ENCODE measurements at places on chromosomes 3 and 15. TPM values are rescaled to one million over a fixed set of nuclear protein-coding genes. Genes with fewer than 3 reads are reported as not detected.

The MAP2K5 gene
- 10.2 TPM for total RNA-seq

The GNAT1 gene
- total RNA-seq = not detected

DNA sequence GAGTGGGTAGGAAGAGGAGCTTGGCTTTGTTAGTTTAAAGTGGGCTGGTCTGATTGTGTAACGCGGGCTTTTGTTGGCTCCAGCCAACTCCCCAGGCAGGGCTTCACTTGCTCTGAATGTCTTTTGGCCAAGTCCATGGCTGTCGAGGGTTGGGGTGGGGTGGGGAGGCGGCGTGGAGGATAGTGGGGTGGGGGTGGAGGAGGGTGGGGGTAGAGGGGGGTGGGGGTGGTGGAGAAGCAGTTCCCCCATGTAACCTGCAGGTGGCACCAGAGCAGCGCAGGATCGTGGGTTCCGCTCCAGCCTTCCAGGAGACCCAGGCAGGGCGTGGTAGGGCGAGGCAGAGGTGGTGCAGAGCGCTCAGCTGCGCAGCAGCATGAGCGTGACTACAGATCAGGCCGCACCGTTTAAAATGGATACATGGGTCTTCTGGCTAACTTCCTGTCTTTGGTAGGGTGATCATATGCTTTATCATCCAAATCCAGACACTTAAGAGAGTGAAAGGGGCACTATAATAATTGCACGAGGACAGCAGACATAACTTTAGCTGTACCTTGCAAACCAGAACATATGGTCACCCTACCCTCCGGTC lies 28.3 kb downstream of the GOLGA6A start:
- H3K4me1 ChIP-seq = peaks cover 52% of the 10 kb centered on the region
- no peak overlapping the region for H3K4me3 ChIP-seq
- DNase-seq = peak; percentile 80

DNA sequence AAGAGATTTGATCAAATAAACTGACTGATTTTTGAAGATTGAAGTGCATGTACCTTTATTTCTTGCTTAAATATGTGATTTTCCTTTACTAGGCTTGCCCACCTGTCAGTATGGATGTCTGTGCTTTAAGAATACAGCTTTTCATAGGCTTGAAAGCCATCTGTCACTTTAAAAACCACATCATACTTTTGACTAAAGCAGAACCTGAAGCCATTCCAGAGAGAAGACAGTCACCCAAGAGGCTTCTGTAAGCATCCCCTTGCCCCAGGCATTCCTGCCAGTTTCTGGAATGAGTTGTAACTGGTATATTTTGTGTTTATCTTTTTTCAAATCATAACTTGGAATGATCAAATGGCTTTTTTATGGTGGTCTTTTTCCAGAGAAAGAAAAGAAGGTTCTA lies 24.0 kb downstream of the HPS3 start:
- H3K36me3 ChIP-seq = no peaks in the 10 kb centered on the region
- H3K4me1 ChIP-seq = peaks cover 4% of the 10 kb centered on the region
- H3K4me3 ChIP-seq = no peak overlapping the region
- H3K27me3 ChIP-seq = no peaks in the 10 kb centered on the region
- no peak overlapping the region for H3K27ac ChIP-seq
- DNase-seq = no peak

The STXBP5L gene
- total RNA-seq = 0.30 TPM

The THRB gene
- 10.3 TPM for total RNA-seq

DNA sequence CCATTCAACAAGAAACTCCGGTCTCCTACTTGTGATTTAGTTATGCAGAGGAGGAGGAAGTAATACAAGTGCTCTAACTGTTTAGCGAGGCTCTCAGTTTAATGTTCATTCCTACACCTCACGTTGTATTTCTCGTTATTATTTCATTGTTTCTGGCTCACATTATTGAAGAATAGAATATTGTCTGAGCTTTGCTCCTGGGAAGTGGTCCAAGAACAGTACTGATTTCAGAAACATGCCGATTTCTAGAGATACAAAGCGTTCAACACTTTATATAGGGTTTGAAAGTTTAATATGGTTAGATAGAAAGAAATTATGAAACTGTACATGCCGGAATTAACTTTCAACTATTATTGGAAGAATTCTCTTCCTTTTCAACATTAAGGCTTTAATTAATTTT lies 1145.5 kb downstream of the TBL1XR1 start:
- no peaks in the 10 kb centered on the region for H3K36me3 ChIP-seq
- no peak overlapping the region for H3K4me3 ChIP-seq
- DNase-seq = no peak
- no peaks in the 10 kb centered on the region for H3K4me1 ChIP-seq
- H3K27ac ChIP-seq = no peak overlapping the region
- no peaks in the 10 kb centered on the region for H3K27me3 ChIP-seq

The BCL2A1 gene
- total RNA-seq = 0.59 TPM

DNA sequence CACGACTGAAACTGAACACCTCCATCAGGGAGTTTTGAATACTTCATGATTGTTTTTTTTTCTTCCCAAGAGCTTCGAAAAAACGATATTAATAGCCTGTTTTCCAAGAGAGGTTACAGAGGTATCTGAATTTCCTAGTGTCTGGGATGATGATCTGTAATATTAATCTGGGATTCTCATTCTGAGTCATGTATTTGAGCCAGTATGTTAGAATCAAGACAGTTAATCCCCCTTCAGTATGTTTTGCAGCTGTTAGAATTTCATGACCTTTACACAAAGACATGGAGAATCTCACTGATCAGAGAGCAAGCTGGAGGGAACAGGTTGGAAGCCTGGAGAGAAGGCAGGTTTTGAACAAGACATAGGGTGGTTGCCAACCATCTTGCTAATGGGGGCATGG lies 234.5 kb upstream of the GAP43 start:
- no peaks in the 10 kb centered on the region for H3K36me3 ChIP-seq
- H3K27ac ChIP-seq = no peak overlapping the region
- DNase-seq = no peak
- no peaks in the 10 kb centered on the region for H3K4me1 ChIP-seq

GRCh38 chr15:64131547-64131946 lies 20.0 kb upstream of the SNX22 start:
- no peak overlapping the region for H3K4me3 ChIP-seq
- H3K36me3 ChIP-seq = peaks cover 100% of the 10 kb centered on the region
- H3K4me1 ChIP-seq = no peaks in the 10 kb centered on the region
- H3K27me3 ChIP-seq = no peaks in the 10 kb centered on the region

The GUCA1C gene
- total RNA-seq = not detected

GRCh38 chr3:194497799-194498575 lies 11.2 kb upstream of the ATP13A3 start:
- no peaks in the 10 kb centered on the region for H3K27me3 ChIP-seq
- H3K4me1 ChIP-seq = peaks cover 28% of the 10 kb centered on the region
- H3K4me3 ChIP-seq = no peak overlapping the region
- no peaks in the 10 kb centered on the region for H3K36me3 ChIP-seq

GRCh38 chr3:29609328-29609811 lies 328.5 kb downstream of the RBMS3 start:
- no peaks in the 10 kb centered on the region for H3K36me3 ChIP-seq
- no peak for DNase-seq
- H3K4me1 ChIP-seq = no peaks in the 10 kb centered on the region

The CCR5 gene
- total RNA-seq = 0.90 TPM

- no peak overlapping the region for H3K27ac ChIP-seq
- no peak overlapping the region for H3K4me3 ChIP-seq
Measured at GRCh38 chr3:20516311-20516710, 330.3 kb upstream of the SGO1 start.

- H3K27ac ChIP-seq = peak overlapping the region; percentile 80
- H3K27me3 ChIP-seq = no peaks in the 10 kb centered on the region
- DNase-seq = peak; percentile 84
- no peak overlapping the region for H3K4me3 ChIP-seq
- H3K4me1 ChIP-seq = peaks cover 20% of the 10 kb centered on the region
- H3K36me3 ChIP-seq = no peaks in the 10 kb centered on the region
Measured at GRCh38 chr3:53269888-53270880, 14.4 kb upstream of the TKT start.

- H3K36me3 ChIP-seq = no peaks in the 10 kb centered on the region
- H3K4me1 ChIP-seq = no peaks in the 10 kb centered on the region
- no peak for DNase-seq
- H3K4me3 ChIP-seq = no peak overlapping the region
- no peak overlapping the region for H3K27ac ChIP-seq
Measured at GRCh38 chr3:151391720-151392119, 7.2 kb upstream of the P2RY12 start.

The ACKR4 gene
- 1.0 TPM for total RNA-seq

- H3K4me1 ChIP-seq = peaks cover 10% of the 10 kb centered on the region
- H3K27me3 ChIP-seq = no peaks in the 10 kb centered on the region
- H3K4me3 ChIP-seq = no peak overlapping the region
- peaks cover 2% of the 10 kb centered on the region for H3K36me3 ChIP-seq
Measured at GRCh38 chr3:124741027-124741426, 10.8 kb downstream of the UMPS start.

DNA sequence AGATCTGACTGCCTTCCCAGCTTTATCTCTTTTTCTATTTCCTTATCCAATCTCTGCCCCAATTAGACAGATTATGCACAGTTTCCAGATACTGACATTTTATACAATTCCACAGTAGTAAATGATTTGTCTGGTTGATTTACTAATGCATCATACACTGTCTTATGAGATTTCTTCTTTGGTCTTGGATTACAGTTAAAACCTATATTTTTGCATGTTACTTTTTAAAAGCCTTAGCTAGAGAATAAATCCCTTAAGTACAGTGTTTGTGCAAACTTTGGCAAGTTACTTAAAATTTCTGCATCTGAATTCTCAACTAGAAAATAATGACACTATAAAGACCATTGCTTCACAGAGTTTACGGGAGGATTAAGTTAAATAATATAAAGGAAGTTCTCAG lies 6.0 kb downstream of the UNC13C start:
- no peaks in the 10 kb centered on the region for H3K36me3 ChIP-seq
- no peak for DNase-seq
- no peak overlapping the region for H3K27ac ChIP-seq
- no peaks in the 10 kb centered on the region for H3K4me1 ChIP-seq

DNA sequence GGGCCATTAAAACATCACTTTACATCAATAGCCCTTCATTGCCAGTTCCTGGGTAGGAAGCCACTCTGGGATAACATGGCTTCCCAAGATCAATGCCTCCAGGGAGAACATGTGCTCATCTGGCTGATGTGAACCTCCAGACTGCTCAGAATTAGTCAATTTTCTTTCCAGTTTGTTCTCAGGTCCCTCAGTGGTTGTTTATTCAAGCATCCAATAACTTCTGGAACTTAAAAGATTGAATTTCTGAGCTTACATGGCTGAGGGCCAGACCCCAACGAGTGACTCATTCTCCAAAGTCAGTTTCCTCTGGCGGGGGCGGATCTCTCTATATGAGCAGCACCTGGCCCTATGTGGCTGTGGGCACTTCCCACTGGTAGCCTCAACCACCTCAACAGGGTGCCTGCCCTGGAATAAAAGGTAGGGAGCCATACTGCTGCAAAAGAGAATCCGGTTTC lies 34.0 kb downstream of the LYZL4 start:
- no peaks in the 10 kb centered on the region for H3K27me3 ChIP-seq
- no peak overlapping the region for H3K27ac ChIP-seq
- no peaks in the 10 kb centered on the region for H3K36me3 ChIP-seq
- no peaks in the 10 kb centered on the region for H3K4me1 ChIP-seq
- H3K4me3 ChIP-seq = no peak overlapping the region
- no peak for DNase-seq

The TM4SF18 gene
- 1.5 TPM for total RNA-seq
